Progenitor cell of endocrine pancreas (in vitro differentiated cells): ENCODE measurements at places on chromosomes 2 and 18. TPM values are rescaled to one million over a fixed set of nuclear protein-coding genes. Genes with fewer than 3 reads are reported as not detected.

The TMEM169 gene
- total RNA-seq, result 3.6 and 3.8 TPM in 2 replicates

- DNase-seq, result no peak
These were observed 223.1 kb upstream of the ID2 start for GRCh38 chr2:8458503-8459459.

The GPR35 gene
- 5.8 and 6.5 TPM in 2 replicates for total RNA-seq

GRCh38 chr18:55088000-55088401, 128.7 kb upstream of the CCDC68 start:
- DNase-seq, result no peak

The TMEFF2 gene
- total RNA-seq, result 0.50 and 2.0 TPM in 2 replicates

The ALKAL2 gene
- 0.22 and 0.42 TPM in 2 replicates for total RNA-seq
